ENCODE measurements at places on chromosomes 7 and 10. TPM values are rescaled to one million over a fixed set of nuclear protein-coding genes. Genes with fewer than 3 reads are reported as not detected.

C10orf71 gene
- total RNA-seq = not detected

ASB10 gene
- not detected for total RNA-seq

DNA sequence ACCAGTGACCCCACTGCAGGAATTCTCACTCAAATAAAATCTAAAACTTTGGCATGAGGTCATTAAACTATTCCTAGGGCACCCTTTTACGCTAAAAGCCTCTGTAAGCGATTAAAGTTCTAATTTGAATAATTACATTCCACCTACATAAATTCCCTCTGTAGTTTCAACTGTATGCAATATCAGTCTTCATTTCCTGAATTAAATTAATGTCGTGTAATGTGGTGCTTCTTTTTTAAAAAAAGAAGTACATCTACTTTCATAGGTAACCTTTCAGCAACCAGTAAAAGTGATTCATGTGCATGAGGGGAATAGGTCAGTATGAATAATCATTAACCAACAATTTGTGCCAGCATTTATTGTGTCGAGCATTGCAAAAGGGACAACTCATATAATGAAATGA is 44.7 kb downstream of the IMMP2L start:
- no peak for DNase-seq
- H3K27ac ChIP-seq = no peak overlapping the region
- H3K4me3 ChIP-seq = no peak overlapping the region
- peaks cover 6% of the 10 kb centered on the region for H3K4me1 ChIP-seq
- H3K27me3 ChIP-seq = no peaks in the 10 kb centered on the region
- H3K36me3 ChIP-seq = peaks cover 48% of the 10 kb centered on the region

DNA sequence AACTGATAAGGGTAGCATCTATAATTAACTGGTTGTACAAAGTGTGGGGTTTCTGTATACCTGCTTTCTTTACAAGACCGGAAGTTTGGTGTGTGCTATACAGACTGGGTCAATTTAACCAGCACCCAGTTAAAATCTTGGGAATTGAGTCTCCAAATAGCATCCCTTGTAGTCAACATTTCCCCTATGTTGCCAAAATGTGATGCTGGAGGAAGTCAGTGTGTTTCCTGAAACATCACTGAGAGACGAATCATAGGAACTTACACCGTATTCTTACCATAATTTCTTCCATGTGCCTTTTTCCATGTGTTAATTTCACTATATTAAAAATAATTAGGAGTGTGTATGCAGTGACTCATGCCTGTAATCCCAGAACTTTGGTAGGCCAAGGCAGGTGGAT is 1.7 kb downstream of the AKR1C4 start:
- no peaks in the 10 kb centered on the region for H3K36me3 ChIP-seq
- H3K27me3 ChIP-seq = peaks cover 3% of the 10 kb centered on the region
- no peak for DNase-seq
- no peak overlapping the region for H3K27ac ChIP-seq
- H3K4me3 ChIP-seq = no peak overlapping the region

GRCh38 chr7:73770860-73771670 is 995 bp upstream of the CLDN3 start:
- no peak overlapping the region for H3K27ac ChIP-seq

DNA sequence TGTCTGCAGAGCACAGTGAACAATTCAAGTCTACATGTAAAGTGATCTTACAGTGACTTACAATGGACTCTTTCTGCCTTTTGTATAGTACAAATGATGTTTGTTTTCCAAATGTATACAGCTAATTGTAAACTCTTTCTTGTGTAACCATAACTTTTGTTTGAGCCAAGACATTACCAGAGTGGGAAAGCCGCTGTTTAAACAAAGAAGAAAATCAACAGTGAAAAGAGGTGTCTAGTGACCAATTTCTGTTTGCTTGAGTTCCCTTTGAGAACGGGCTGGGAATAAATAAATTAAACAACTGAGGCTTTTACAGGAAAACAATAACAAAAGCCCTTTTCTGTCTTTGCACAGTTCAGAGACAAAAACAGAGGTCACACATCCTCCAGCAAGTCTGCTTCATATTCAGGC is 1163.4 kb downstream of the CNTNAP2 start:
- H3K27me3 ChIP-seq = no peaks in the 10 kb centered on the region
- no peaks in the 10 kb centered on the region for H3K36me3 ChIP-seq
- DNase-seq = no peak
- H3K4me3 ChIP-seq = no peak overlapping the region
- H3K4me1 ChIP-seq = no peaks in the 10 kb centered on the region

DNA sequence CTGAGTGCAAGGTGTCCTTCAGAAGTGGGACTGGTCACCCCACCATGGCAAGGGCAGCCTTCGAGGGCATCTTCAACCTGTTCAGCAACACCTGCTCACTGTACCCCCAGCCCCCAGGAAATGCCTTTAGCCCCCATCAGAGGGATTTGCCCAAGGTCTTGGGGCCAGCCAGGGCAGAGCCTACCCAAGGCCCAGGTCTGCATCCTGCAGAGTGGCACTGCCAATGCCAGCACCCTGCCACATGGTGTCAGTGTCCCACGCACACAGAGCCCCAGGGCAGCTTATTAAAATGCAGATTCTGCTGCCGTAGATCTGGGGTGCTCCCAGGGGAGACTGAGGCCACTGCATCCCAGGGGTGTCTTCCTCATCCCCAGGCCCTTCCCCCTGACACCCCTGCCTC is 106.2 kb upstream of the KCTD7 start:
- no peak overlapping the region for H3K4me3 ChIP-seq
- peak; percentile 33 for DNase-seq
- no peaks in the 10 kb centered on the region for H3K27me3 ChIP-seq
- peaks cover 3% of the 10 kb centered on the region for H3K4me1 ChIP-seq
- H3K27ac ChIP-seq = no peak overlapping the region

GRCh38 chr7:66142996-66143395 is 28.3 kb downstream of the CRCP start:
- no peak overlapping the region for H3K27ac ChIP-seq
- peaks cover 50% of the 10 kb centered on the region for H3K36me3 ChIP-seq
- no peaks in the 10 kb centered on the region for H3K27me3 ChIP-seq
- peaks cover 11% of the 10 kb centered on the region for H3K4me1 ChIP-seq

DNA sequence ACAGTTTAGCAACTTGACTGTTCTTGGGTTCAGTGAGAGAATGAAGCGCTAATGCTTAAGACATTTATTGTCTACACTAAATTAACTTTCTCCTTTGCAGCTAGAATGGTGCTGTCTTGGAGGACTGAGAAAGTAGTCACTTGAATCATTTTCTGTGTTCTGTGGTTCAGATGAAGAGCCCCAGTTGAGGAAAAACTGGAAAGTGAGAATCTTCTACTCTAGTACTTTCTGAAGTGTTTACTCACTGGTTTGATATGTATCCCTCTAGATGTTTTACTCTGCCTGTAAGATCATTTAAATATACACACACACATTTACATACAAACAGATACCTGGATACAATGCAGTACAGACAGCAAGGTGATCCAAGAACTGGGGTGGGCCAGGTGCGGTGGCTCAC is 308.1 kb downstream of the CAMK1D start:
- H3K36me3 ChIP-seq = peaks cover 9% of the 10 kb centered on the region
- no peak overlapping the region for H3K27ac ChIP-seq
- peaks cover 23% of the 10 kb centered on the region for H3K4me1 ChIP-seq
- H3K4me3 ChIP-seq = no peak overlapping the region
- H3K27me3 ChIP-seq = no peaks in the 10 kb centered on the region

GRCh38 chr7:139703487-139704307 is 74.1 kb downstream of the HIPK2 start:
- no peaks in the 10 kb centered on the region for H3K27me3 ChIP-seq
- no peak overlapping the region for H3K27ac ChIP-seq
- no peaks in the 10 kb centered on the region for H3K36me3 ChIP-seq
- peaks cover 13% of the 10 kb centered on the region for H3K4me1 ChIP-seq

- no peaks in the 10 kb centered on the region for H3K27me3 ChIP-seq
- H3K4me3 ChIP-seq = no peak overlapping the region
- H3K27ac ChIP-seq = peak overlapping the region; percentile 75
- H3K36me3 ChIP-seq = peaks cover 3% of the 10 kb centered on the region
Observed at GRCh38 chr10:128147064-128147463, 20.8 kb upstream of the MKI67 start.

GRCh38 chr7:116316838-116317628 is 106.7 kb downstream of the TES start:
- peak; percentile 28 for DNase-seq
- H3K27me3 ChIP-seq = peaks cover 9% of the 10 kb centered on the region
- no peaks in the 10 kb centered on the region for H3K4me1 ChIP-seq
- no peaks in the 10 kb centered on the region for H3K36me3 ChIP-seq

DNA sequence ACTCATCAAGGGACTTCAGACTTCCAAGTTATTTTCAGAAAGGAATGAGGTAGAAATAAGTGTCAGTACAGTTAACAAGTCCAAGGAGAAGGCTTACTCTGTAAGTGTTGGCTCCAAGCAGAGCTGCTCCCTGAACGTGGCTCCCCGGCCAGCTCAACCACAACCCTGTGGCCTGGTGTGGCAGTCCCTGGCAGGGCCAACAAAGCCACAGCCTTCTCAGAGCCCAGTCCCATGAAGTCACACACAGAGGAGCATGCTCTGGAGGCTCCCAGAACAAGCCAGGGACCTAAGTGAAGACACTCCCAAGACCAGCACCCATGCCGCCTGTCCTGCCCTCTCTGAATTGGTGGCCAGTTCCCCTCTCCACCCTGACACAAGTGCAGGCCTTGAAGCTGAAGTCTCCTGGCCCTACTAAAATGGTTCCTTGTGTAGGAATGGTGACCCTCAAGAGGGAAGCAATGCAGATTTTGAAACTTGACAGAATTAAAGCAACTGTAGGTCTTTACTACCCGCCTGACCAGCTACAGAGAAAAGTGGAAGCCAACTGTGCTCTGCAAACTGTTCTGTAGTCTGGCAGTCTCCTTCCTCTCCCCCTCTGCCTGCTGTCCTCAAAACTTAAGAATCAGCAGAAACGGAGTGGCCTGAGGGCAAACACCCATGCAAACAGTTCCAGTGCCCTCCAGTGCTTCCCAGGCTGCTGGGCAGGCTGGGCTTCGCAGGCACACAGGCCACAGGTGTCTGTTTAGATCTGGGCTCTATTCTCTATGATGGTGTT is 51.1 kb downstream of the NOD1 start:
- peaks cover 8% of the 10 kb centered on the region for H3K4me1 ChIP-seq
- no peak for DNase-seq
- H3K4me3 ChIP-seq = no peak overlapping the region
- peaks cover 18% of the 10 kb centered on the region for H3K36me3 ChIP-seq

DNA sequence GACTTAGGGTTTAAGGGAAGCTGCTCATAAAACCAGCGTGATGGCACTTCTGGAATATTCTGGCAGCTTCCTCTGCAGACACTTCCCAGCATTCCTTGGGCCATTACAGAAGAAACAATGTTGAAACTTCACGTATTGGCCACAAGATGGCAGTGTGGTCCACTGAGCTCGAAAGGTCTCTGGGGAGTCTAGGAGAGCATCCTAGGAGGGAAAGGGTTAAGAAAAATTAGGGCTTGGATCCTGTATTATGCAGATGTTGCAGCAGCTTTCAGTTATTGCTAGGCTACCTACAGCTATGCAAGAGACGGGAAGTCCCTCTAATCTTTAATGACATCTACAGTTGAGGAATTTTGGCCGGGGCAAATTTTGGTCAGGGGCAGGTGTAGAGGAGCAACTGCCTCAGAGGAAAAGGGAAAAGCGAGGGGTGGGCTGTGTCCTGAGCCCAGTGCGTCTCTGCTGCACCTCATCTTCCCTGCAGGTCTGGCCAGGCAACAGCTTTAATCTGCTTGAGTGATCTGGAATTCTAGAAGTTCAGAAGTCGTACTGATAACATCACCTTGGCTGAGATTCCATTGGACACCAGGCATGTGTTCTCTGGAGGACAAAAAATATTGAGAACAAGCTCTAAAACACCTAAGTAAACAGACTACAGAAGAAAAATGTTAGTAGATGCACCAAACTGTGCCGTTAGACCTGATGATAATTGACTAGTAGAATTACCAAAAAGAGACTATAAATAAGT is 220.8 kb upstream of the PRSS58 start:
- no peaks in the 10 kb centered on the region for H3K27me3 ChIP-seq
- peaks cover 76% of the 10 kb centered on the region for H3K4me1 ChIP-seq
- peak; percentile 41 for DNase-seq

DNA sequence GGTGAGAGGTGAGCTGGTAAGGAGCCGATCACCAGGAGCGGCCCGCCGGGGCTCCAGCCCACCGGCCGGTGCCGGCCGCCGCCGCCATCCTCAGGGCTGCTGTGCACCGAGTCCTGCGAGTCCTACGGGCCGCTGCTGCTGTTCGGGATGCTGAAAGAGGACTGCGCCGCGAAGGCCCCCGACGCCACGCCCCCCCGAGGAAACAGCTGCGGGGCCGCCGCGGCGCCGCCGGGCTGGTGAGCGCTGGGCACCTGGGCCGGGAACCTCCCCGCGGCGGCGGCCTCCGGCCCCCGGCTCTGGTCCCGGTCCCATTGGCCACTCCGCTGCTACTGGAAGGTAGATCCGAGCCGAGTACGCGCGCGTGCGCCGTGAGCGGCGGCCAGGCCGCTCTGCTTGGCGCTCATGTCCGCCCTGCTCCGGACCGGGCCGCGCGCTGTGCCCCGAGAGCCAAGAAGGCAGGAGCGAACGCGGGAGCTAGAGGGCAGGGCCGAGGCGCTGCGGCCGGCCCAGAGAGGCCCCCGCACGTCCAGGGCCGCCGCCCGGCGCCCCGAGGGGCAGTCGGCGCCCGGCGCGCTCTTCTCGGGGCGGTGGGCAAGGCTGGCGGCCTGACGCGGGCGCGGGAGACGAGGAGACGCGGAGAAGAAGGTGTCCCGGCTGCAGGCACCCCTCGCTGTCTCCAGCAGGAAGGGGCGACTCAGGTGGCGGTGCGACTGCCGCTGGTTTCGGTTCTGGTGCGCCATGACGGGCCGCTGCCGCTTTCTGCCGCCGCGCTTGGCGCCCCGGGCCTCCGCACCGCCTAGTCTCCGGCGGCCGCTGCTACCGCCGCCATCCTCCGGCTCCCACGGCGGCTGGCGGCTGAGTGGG is 121.3 kb upstream of the WIPF3 start:
- no peak overlapping the region for H3K27ac ChIP-seq
- peak; percentile 57 for DNase-seq
- peaks cover 19% of the 10 kb centered on the region for H3K27me3 ChIP-seq

- no peaks in the 10 kb centered on the region for H3K36me3 ChIP-seq
- no peak overlapping the region for H3K27ac ChIP-seq
- no peak overlapping the region for H3K4me3 ChIP-seq
- no peaks in the 10 kb centered on the region for H3K4me1 ChIP-seq
- no peak for DNase-seq
Observed at GRCh38 chr7:42740408-42740807, 171.5 kb downstream of the C7orf25 start.

DNA sequence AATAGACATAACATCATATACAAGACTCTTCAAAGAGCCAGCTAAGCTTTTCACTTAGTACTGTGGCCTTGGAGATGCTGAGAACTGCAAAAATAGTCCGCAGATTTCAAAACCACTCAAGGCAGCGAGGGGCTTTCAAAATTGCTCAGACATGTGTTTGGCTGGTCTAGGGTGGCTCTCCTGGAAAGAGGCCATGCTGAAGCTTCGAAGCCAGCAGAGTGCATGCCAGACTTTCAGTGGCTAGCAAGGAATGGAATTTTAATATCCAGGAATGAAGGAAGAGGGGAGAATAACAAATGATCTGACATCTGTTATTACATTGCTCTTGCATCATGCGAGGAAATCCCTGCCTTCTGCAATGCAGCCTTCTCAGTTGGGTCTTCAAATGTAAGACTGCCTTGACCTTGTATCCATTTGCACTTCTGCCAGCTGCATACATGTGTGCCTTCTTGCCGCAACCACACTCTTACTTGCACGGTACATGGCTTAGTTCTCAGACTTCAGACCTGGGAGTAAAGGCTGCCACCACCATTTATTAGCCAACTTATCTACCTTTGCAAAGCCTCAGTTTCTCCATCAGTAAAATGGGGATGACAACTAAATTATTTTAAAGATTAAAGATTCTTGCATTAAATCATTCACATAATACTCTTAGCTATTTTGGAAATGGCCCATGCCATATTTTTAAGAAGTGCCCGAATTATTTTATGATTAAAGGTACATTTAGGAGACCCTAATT is 55.9 kb downstream of the ITIH5 start:
- no peaks in the 10 kb centered on the region for H3K36me3 ChIP-seq
- H3K27ac ChIP-seq = no peak overlapping the region
- H3K4me3 ChIP-seq = no peak overlapping the region
- no peaks in the 10 kb centered on the region for H3K4me1 ChIP-seq
- no peak for DNase-seq

Data from activated CD8-positive, alpha-beta T cell treated with anti-CD3 and anti-CD28 coated beads for 36 hours (primary cell).